ENCODE measurements at places on chromosomes 4 and X.

DNA sequence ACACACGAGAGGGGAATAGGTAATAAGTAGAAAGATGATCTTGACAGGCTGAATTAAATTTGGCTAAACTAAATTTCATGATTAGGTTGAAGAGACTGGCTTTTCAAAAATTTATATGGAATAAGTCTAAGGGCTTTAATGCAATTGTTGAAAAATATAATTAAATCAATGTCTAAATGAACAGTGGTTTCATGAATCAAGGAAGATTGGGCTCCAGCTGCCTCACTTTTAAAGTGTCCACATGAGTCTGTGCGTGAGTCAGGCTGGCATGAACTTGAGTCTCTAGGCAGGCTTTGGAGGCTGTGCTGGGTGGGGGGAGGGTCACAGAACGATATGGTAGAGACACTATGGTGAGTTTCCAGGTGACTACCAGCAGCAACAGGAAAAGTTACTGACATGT, 111.9 kb downstream of the SORBS2 start:
- no peak for DNase-seq

DNA sequence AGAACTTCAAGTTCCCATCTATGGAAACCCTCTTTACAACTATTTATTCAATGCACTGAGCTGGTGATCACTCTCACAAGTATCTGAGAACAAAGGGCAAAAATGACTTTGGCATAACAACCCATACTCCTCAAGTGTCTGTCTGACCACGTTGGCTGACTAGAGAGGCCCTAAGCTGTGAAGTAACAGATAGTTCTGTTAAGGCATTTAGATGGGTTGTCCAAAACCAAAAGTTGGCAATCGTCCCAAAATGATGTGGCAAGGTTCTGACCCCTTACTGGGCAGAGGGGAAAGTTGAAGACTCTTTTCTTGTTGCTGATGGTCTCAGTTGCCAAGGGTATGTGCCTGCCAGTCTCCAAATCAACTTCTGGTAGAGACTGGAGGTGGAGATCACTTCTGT, 524.8 kb downstream of the PPARGC1A start:
- no peak for DNase-seq

- DNase-seq = no peak
These were observed 660.5 kb upstream of the SPANXN1 start for GRCh38 chrX:144586756-144587155.

- no peak for DNase-seq
These were observed 139.6 kb downstream of the DCLK2 start for GRCh38 chr4:150217808-150218207.

DNA sequence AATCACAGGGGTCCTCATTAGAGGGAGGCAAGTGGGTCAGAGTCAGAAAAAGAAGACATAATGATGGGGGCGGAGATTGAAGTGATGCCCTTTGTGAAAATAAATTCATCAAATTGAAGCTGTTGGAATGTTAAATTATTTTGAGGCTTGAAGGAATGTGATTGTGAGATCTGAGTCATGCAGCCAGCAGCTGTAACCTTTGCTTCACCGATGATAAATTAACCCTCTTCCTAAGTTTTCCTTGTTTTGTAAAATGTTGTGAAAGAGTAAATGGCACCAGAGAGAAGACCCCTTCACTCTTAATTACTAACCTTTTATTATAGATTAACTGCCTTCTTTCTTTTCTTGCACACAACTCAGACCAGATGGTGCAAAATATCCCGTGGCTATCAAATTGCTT, 47.7 kb upstream of the FAM9A start:
- DNase-seq = no peak
